Stimulated activated CD8-positive, alpha-beta memory T cell treated with anti-CD3 and anti-CD28 coated beads, Interleukin-7, amount 100 ng/mL, for 4 hours (primary cell): ENCODE measurements at places on chromosomes 5 and 9.

DNA sequence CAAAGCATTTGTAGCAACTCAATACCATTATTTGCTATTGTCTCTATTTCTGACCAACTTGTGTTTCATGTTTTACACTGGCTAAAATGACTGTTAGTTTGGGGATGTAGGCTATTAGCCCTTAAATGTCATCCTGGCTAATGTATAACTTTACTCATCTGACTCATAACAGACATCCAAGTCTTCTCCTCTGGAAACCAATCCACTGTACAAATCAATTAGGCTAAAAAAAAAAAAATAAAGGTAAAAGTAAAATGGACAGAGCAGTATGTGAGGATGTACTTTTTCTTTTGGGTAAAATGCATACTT, 20.6 kb downstream of the MEGF9 start:
- DNase-seq, result no peak

DNA sequence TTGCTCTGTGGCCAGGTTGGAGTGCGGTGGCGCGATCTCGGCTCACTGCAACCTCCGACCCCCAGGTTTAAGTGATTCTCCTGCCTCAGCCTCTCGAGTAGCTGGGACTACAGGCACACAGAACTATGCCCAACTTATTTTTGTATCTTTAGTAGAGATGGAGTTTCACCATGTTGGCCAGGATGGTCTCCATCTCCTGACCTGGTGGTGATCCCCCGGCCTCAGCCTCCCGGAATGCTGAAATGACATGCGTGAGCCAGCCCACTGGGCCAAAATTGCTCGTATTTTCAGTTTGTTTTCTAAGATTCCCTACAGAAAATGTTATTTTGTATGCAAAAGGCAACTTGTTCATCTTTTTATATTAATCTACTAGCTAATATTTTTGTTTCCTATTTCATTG, 782.6 kb downstream of the TLE1 start:
- no peak for DNase-seq

DNA sequence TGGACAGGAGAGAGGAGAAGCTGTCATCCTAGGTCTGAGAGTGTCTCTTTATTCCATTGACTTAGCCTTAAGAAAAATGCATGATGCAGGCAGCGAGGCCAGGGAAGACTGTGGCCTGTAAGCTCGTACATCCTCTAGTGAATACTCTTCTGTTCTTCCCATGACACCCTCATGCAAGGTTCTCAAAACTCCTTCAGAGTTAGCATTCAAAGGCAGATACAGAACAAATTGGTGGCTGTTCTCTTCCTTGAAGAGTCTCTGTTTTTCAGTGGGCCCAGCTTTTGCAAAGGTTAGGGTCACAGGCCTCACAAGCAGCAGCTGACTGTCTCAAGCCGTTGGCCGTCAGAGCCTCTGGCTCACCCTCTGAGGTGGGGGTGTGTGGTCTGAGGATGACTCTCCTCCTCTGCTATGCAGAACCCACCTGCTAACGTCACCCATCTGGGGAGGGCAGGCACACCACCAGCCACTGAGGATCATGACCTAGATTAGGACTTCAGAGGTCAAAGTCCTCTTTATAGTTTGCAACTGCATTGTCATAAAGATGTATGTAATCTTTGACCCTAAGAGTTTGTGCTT, 15.1 kb downstream of the ADCY2 start:
- DNase-seq, result no peak

- no peak for DNase-seq
Observed at GRCh38 chr5:17852740-17853139, 218.5 kb downstream of the TAF11L14 start.

- DNase-seq, result no peak
Observed at GRCh38 chr5:82676661-82677060, 398.5 kb upstream of the RPS23 start.

DNA sequence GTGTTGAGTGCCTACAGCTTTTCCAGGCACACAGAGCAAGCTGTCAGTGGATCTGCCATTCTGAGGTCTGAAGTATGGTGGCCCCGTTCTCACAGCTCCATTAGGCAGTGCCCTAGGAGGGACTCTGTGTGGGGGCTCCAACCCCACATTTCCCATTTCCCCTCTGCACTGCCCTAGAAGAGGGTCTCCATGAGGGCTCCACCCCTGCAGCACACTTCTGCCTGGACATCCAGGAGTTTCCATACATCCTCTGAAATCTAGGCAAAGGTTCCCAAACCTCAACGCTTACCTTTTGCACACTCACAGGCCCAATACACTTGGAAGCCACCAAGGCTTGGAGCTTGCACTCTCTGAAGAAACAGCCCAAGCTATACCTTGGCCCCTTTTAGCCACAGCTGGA, 131.3 kb downstream of the DEPDC1B start:
- DNase-seq, result no peak

- DNase-seq, result no peak
Observed at GRCh38 chr5:81334304-81335061, 33.1 kb downstream of the ZCCHC9 start.

- no peak for DNase-seq
Observed at GRCh38 chr5:136034984-136035383, 6.2 kb downstream of the TGFBI start.

GRCh38 chr5:78675956-78676730, 27.6 kb upstream of the LHFPL2 start:
- DNase-seq, result no peak

GRCh38 chr5:87048156-87048555, 219.5 kb upstream of the RASA1 start:
- DNase-seq, result no peak

DNA sequence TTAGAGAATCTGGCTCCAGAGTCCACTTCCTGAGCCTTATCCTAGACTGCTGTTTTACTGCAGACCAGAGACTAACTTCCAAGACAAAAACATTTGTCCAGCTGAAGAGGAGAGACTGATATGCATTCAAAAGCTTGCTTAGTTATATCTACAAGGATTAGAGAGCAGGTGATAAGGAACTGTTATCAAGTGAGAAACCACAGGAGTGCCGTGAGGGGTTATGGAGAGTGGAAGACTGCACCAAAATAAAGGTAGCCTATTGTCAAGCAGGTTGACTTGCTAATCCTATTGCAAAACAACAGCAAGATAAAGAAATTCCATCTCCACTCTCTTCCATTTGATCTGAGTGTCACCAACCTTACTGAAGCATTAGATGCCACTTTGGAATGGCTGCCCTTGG, 139.1 kb downstream of the SCAMP1 start:
- DNase-seq, result no peak

- DNase-seq, result no peak
Observed at GRCh38 chr5:141515946-141516671, 27.2 kb downstream of the PCDHGC5 start.

DNA sequence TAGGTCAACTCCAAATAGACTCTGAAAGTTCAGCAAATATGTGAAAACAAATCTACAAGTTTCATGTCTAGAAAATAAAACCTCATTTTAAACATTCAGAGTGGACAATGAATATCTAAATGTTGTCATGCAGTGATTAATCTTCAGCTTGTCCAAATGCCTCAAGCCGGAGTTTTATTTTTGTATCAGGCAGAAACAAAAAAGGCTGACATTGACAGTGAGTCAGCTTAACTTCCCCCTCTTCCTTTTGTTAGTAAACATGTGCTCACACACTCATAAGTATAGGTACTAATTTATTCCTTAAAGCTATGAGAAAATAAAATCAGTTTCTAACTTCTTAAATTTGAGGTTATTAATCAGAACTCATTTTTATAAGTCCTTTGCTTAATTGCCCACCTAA, 467.9 kb upstream of the DAB2 start:
- no peak for DNase-seq

GRCh38 chr5:10424124-10424731, 17.5 kb upstream of the ROPN1L start:
- no peak for DNase-seq

GRCh38 chr5:73419465-73420390, 28.8 kb downstream of the FOXD1 start:
- no peak for DNase-seq

DNA sequence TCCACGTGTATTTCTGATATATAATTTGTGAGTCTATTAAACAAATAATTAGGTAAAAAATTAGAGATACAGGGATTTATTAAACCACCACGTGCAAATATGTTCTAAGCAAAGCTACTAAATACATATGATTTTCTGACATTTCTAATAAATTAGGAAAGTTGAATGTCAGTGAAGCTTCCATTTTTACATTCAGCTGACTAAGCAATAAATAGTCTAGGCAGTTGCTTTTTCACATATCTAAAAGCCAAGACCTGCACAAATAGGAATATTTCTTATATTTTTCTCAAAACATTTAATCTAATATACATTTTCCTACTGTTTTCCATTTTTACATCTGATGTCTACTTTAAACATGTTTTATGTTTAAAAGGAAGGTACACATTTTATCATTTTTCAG, 322.6 kb upstream of the EFNA5 start:
- no peak for DNase-seq

DNA sequence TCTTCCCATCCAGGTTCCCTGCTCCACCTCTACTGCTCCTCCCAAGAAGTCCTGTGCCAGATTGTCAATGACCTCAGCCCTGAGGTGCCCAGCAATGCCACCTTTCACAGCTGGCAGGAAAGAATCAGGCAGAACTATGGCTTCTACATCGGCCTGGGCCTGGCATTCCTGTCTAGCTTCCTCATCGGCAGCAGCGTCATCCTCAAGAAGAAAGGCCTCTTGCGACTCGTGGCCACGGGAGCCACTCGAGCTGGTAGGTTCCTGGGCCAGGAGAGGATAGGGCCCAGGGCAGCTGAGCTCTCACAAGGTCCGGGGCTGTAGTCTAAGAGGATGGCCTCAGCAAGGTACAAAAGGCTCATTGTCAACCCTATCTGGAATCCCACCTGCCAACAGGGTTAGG, 3.1 kb downstream of the NIPAL4 start:
- DNase-seq, result no peak

- DNase-seq, result no peak
Observed at GRCh38 chr9:117882171-117882570, 178.0 kb downstream of the TLR4 start.

- DNase-seq, result no peak
Observed at GRCh38 chr5:99315413-99316183, 386.8 kb upstream of the CHD1 start.

GRCh38 chr5:171432583-171433351, 13.3 kb downstream of the FGF18 start:
- no peak for DNase-seq

- no peak for DNase-seq
Observed at GRCh38 chr9:133728856-133729616, 9.1 kb downstream of the SARDH start.

DNA sequence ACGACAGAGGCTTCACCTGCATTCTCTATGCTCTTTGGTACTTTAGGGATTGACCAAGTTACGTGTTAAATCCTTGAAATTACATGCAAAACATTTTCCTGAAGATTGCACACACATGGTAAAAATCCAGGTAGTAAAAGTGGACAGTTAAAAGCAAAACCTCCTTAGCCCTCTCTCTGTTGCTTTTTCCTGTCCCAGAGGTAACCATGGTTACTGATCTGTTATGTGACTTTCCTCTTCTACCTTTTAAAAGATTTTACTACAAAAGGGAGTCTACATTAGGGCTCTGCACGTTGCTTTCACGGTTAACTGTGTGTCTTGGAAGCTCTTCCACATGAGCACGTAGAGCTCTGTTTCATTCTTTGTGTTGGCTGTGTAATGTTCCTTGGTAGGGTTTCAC, 97.0 kb downstream of the PPARGC1B start:
- DNase-seq, result no peak

DNA sequence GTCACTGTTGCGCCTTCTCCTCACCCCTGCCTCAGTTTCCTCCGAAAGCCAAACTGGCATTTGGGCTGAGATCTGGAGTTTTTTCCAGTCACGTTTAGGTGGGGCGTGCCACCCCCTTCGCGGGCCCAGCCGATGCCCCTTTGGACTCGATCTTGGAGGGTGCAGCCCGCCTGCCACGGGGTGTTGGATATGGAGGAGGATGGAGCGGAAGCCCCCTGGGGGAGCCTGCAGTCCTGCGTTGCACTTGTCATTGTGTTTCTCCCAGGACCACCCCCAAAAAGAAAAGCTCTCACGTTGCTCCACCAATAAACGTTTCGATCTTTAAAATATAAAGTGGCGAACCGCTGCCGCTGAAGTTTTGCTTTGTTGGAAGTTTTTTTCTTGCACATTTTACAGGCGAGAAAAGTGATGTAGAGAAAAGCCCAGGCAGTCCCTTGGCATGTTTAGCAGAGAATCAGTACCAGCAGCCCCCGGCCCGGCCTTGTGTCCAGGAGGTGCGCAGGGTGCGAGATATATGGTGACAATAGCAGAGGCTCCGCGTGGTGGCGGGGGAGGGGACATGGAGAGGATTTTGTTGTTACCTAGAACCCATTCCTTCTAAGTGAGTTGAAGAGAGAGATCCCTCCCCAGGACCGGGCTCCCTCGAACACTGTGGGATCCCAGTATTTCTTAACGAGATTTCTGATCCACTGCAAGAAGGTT, 681 bp downstream of the F2R start:
- no peak for DNase-seq

DNA sequence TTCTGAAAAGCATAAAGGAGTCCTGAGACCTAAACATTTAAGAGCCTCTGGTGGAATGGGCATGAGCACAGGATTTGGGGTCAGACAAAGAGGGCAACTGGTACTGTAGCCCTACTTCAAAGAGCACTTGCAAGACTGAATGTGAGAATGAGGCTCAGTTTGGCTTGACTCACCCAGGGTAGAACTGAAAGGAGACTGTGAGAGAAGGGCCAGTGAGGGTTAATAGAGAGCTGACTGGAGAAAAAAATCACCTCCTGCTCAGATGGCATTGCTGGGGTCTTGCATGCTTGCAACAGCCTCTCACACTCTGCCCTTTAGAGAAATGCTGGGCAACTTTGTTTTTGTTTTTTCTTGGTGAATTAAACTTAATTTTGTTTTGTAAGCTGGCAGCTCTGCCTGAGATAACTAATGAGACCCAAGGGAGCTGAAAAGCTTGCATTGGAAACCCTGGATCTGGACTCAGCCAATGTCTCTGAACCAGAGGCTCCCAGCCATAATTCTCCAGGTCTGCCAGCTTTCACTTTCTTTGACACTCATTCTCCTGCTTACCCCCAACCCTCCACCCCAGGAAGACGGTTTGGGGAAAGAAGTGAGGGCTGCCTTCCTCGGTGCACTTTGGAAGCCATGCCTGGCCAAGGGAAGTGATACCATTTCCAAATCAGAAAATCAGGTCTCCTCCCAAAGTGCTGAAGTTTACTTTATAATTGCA, 161.1 kb upstream of the PANK3 start:
- DNase-seq, result no peak

GRCh38 chr5:58775701-58776262, 192.9 kb downstream of the RAB3C start:
- DNase-seq, result no peak

DNA sequence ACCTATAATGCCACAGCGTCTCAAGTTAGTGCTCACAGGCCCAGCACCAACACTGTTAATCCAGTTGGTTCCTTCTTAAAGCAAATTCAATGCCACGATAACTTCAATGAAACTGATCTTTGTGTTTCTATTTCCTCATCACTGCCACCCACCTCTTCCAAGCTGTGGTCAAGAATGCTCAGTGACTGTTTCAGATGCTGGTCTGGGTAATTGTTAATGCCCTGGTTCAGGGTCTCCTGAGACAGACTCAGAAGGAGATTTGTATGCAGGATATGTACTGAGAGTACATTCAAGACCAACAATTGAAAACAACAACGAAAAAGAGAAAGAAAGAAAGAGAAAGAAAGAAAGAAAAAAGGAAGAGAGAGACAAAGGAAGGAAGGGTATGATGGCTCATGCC, 505.3 kb downstream of the TLE4 start:
- no peak for DNase-seq
